ENCODE measurements at places on chromosomes 12 and 14. TPM values are rescaled to one million over a fixed set of nuclear protein-coding genes. Genes with fewer than 3 reads are reported as not detected.

- DNase-seq = no peak
Measured at GRCh38 chr12:64646318-64646717, 36.0 kb downstream of the RASSF3 start.

DNA sequence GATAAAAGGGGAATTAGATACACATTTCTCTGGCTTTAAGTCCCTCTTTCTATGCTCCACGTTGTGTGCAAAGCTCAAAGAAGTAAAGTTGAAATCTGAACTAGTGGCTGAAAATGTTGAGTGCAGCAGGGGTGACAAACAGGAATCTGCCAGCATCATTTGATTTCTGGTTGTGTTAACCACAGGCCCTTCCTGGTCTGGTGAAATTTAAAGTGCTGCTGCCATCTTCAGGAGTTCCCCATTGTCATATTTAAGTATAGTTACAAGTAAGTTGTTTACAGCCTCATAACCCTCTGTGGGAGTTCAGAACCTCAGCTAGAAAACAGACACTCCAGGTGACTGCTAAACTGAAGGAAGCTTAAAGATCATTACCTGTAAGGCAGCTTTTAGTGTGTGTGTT lies 90.9 kb upstream of the CCDC196 start:
- DNase-seq = no peak

DNA sequence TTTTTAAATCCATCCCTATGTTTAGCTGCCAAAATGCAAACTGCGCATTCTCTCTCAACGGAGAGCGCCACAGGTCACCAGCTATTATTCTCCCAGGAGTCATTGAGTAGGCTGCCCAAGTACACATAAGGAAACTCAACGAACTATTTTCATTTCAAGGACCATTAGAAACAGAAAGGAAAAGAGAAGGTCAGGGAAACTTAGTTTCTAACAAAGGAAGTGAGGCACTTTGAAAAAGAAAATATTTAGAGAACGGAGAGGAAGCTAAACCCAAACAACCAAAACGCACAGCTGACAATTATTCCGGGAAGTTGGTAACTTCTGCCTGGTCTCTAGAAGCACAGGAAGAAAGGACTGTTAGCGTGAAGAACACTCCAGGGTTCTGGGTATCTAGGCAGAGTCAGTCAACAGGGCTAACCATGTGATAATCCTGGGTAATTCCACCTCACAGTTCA lies 23.5 kb downstream of the GPHB5 start:
- DNase-seq = no peak

GRCh38 chr12:130764073-130764472 lies 48.0 kb upstream of the RIMBP2 start:
- DNase-seq = no peak

DNA sequence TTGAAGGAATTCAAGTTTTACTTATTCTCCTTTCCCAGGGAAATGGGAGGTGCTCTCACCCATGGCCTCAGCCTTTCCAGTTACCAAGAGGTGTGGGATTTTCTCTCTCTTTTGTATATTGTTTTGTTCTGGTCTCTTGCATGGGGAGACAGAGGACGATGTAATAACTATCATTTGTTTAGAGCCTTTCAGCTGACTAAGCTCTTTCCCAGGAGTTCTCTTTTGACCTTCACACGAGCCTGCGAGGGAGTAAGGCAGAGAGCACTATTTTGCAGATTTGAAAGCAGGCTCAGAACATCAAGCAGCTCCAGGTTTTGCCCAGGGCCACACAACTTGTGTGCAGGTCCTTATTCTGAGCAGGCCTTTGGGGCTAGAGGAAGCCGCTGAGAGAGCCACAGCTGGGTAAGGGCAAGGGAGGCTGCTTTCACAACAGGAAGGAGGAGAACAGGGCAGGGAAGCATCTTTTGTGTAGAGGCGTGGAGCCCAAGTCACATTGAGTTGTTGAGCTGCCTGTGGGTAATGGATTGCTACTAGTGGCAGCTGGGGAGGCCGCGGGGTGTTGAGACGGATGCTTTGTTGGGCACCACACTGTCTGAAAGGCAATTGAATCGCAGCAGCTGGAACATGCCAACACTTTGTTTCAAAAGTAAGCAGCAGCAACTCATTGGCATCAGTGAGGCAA lies 116.2 kb downstream of the PRMT8 start:
- peak; percentile 82 for DNase-seq

- DNase-seq = peak; percentile 26
Measured at GRCh38 chr12:12476857-12477531, 85.7 kb downstream of the DUSP16 start.

- no peak for DNase-seq
Measured at GRCh38 chr14:34507459-34507858, 32.0 kb downstream of the EAPP start.

Gene NUAK1
- total RNA-seq = 20.1 TPM

GRCh38 chr14:61812347-61813095 lies 50.3 kb downstream of the SNAPC1 start:
- peak; percentile 82 for DNase-seq

- no peak for DNase-seq
Measured at GRCh38 chr12:59651229-59651920, 55.5 kb downstream of the SLC16A7 start.

DNA sequence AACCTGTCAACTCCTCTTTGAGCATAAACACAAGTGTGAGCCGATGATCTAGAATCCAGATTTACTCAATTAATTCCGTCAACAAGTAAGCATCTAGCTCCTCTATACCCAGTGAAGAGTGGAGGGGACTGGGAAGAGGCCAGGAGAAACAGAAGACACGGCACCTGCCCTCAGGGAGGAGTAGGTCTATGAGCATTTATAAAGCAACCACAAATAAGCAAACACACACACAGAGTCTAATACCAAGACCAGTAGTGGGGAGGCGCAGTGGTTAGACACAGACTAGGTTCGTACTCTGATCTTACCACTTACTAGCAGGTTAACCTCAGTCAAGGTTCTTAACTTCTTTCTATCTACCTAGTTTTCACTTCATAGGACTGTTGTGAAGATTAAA lies 5.9 kb upstream of the FOXN3 start:
- no peak for DNase-seq

GRCh38 chr12:116532986-116533342 lies 26.2 kb upstream of the MAP1LC3B2 start:
- DNase-seq = no peak

Gene LHX5
- total RNA-seq = 3.5 TPM

- DNase-seq = no peak
Measured at GRCh38 chr14:101027291-101027690, 123.8 kb upstream of the RTL1 start.

DNA sequence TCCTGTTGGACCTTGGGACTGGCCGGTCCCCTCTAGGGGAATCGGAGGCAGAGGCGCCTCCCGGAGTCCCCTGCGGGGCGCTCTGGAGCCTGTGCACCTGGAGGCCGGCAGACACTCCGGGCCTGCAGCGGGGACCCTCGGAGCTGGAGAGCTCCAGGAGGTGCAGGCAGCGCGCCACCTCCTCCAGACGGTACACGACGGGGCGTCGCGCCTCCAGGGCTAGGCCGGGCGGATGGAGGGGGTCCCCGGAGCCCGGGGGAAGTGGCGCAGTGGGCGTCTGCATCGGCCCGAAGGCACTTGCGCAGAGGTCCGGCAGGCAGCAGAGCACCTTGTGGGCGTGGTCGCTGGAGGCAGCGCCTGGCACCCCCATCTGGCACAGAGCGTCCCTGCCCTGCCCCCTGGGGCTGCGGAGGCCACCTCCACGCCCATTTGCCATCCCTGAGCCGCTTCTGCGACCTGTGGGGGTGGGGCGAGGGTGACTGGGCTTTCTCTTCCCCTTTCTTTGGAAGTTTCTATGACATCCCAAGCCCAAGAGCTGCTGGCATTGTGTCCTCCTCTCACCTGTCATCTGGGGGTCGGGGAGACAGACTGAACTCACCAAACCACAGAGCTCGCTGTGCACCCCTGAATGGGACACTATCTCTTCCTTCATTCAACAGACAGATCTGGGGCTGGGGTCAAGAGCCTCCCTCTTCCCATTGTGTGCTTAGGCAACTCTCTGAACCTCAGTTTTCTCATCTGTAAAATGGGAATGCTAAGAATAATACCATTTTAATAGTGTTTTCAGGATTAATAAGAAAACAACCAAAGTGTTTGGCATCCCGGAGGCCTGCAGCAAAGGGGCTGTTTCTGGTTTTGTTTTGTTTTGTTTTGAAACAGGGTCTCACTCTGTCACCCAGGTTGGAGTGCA lies 37.5 kb upstream of the CORO1C start:
- DNase-seq = no peak

DNA sequence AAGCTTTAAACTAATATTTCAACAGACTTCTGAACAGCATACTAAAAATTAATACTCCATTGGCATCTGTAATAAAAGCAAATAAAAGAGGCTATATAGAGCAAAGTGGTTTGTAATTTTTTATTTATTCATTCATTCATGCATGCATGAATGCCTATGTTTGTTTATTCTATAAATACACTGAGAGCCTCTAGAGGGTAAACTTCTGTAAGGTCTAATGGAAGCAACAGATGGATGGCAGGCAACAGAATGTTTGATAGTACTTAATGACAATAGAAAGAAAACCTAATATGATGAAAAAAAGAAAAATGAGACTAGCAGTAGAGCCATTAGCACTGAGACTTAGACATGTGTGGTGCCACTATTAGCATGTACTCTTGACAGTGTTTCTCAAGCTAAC lies 253.1 kb downstream of the CCDC91 start:
- no peak for DNase-seq

GRCh38 chr14:64786296-64787149 lies 82.3 kb downstream of the PLEKHG3 start:
- DNase-seq = no peak

- DNase-seq = no peak
Measured at GRCh38 chr12:107634530-107634929, 51.1 kb upstream of the PWP1 start.

Gene ESRRB
- total RNA-seq = 0.99 TPM

Gene PGF
- total RNA-seq = 5.7 TPM

- DNase-seq = no peak
Measured at GRCh38 chr12:5948696-5949095, 3.6 kb upstream of the ANO2 start.

Gene LRRC10
- total RNA-seq = not detected

DNA sequence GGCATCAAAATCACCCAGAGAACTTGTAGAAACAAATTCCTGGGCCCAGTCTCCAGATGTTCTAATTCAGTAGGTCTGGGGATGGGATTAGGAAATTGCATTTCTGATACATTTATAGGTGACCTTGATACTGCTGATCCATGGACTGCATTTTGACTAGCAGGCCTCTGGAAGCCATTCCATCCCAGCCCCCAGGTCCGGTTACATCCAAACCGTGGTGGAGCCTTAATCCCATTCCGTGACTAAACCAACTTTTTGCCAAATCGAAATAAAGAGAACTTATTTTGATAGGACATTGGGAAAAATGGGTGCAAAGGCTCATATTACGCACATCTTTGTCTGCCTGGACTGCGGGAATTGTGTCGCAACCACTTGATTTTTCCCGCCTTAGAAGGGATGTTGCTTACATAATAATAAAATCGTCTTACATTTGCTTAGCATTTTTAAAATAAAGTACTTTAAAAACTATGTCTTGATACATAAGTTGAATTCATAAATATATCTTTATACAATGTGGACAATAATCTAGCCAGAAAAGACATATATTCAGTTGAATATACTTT lies 5.8 kb upstream of the KCNA5 start:
- no peak for DNase-seq

All from spinal cord (tissue), 10 donors.